ENCODE measurements at places on chromosomes 12 and 14.
A peak's percentile ranks its signal among the peaks of the same experiment; 100 is the strongest.

DNA sequence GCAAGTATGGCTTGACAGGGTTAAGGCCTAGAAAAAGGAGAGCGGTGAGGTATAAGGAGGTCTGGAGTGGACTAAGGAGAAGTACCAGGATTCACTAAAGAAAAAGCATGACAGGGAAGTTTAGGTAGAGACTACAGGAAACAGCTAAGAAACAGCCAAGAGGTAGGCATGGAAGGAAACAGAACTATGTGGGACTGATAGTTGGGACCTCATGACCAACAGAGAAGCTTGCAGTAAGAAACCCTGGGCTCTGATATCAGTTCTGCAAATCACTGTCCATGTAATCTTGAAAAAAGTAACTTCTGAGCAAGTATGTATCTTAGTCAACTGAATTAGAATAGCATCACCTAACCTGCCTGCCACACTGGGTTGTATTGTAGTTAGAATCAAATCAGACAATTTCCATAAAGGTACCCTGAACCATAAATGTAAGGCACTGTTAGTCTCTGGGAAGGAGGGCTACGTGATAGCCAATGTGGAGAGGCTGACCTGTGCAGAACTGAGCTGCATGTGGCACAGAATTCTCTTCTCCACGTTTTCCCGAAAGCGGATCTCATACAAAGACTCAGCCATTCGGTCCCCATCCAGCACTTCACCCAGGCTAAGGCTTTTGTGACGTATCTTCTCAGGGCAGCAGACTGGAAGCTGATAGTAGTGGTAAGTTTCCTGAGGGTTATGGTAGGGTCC lies 912 bp downstream of the TM9SF1 start:
- no peak for DNase-seq

DNA sequence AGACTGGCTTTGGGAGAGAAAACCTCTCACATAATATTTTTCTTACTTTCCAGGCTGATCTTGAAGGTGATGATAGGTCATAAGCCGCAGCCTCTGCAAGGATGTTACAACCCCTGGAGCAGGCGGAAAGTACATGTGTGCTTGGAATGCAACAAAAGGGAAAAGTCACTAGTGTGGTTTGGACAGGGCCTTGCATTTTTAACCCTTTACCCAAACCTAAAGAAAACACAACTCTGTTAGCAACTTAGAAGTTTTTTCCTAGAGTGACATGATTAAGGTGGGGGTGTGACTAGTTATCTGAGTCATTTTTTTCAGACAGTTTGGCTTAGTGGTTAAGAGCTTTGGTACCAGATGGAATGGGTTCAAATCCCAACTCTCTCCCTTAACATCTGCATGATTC lies 97.0 kb downstream of the TMEM30B start:
- peak; percentile 100 for DNase-seq

DNA sequence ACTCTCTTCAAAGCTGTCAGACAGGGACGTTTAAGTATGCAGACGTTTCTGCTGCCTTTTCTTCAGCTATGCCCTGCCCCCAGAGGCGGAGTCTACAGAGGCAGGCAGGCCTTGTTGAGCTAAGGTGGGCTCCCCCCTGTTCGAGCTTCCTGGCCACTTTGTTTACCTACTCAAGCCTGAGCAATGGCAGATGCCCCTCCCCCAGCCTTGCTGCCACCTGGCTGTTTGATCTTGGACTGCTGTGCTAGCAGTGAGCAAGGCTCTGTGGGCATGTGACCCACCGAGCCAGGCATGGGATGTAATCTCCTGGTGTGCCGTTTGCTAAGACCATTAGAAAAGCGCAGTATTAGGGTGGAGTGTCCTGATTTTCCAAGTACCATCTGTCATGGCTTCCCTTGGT lies 900.4 kb upstream of the MDGA2 start:
- DNase-seq: no peak

- DNase-seq: no peak
Measured at GRCh38 chr12:77388445-77389265, 323.3 kb upstream of the E2F7 start.

- peak; percentile 90 for DNase-seq
Measured at GRCh38 chr14:99127651-99128167, 144.3 kb downstream of the BCL11B start.

- no peak for DNase-seq
Measured at GRCh38 chr14:58978343-58978742, 210.1 kb upstream of the DAAM1 start.

DNA sequence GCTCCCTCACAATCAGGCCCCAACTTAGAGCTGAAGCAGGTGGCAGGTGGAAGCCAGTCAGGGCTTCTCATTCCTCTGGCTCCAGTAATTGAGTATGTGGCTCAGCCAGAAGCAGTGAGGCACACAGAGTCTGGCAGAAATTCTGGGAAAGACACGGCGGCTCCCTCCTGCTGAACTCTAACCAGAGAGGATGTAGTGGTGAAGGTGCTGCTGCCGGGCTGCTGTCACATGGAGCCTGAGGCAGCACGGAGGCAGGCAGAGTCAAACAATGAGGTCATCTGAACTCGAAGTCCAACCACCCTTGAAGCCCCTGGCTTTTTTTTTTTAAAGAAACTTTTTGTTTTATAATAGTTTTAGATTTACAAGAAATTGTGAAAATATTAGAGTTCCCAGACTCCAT lies 33.4 kb upstream of the SMOC1 start:
- no peak for DNase-seq

GRCh38 chr14:65373671-65374039 lies 38.9 kb upstream of the FUT8 start:
- DNase-seq: no peak

GRCh38 chr14:83133981-83134645 lies 1600.5 kb upstream of the SEL1L start:
- DNase-seq: no peak

GRCh38 chr12:90953956-90954421 lies 987 bp downstream of the CCER1 start:
- DNase-seq: no peak

GRCh38 chr12:20475542-20475941 lies 107.2 kb downstream of the PDE3A start:
- DNase-seq: no peak

DNA sequence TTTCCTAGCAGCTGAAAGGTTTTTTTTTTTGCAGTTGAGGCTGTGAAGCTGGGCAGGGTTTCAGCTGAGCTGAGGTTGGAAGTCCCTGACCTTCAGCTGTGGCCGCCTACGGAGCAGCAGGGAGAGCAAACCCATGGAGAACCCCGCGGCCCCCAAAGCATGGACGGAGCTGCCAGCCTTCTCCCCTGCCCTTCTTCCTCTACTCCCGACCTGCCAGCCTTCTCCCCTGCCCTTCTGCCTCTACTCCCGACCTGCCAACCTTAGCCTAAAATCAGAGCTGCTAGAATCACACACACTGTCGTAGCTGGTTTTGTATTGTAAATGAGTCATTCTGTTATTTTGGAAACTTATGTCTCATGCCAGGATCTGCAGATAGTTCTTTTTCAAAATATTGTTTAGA lies 74.6 kb downstream of the PPP2R5C start:
- DNase-seq: no peak

DNA sequence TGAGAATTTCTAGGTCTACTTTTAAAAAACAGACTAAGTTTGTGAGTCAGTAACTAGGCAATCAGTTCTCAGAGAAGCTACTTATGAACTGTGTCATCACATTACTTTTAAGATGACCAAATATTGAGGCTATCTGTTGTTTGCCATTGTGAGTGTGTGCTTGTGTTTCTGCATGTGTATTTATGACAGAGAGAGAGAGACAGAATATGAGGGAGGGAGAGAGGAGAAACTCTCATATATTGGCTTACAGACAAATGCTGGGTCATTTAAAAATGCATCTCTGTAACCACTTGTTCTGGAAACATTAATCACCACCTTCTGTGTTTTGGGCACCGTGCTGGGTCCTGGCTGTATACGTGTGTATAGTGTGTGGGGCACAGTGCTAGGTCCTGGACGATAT lies 161.5 kb upstream of the FRMD6 start:
- peak; percentile 66 for DNase-seq

GRCh38 chr12:108690542-108691174 lies 40.7 kb downstream of the CORO1C start:
- DNase-seq: no peak

DNA sequence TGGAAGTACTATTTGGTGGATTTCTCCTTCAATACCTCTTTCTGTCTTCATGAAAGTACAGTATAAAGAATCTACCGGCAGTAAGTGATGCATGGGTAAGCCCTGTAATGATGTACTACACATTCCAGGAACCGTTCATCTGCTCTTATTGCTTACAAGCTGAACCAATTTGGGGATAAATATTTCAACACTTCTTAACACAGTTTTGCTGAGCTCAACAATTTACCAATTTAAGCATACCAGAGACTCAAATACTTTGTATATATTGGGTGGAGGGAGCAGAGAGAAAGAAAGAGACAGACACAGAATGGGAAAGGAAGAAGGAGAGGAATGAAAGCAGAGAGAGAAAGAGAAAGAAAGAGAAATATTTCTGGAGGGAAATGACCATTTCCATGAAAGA lies 821.1 kb upstream of the FLRT2 start:
- DNase-seq: no peak

GRCh38 chr12:6167327-6168280 lies 32.6 kb upstream of the CD9 start:
- peak; percentile 96 for DNase-seq

- peak; percentile 89 for DNase-seq
Measured at GRCh38 chr12:12891080-12891880, at the start of gene GPRC5A. Gene GPRC5A, plus strand, starts transcription at chr12:12891562. Its CDS starts 16,688 bp downstream, at chr12:12908250.

- DNase-seq: peak; percentile 9
Measured at GRCh38 chr12:57549909-57550640, at the start of gene KIF5A. Gene KIF5A, plus strand, starts transcription at chr12:57550044. Its CDS starts 228 bp downstream, at chr12:57550272.

- DNase-seq: no peak
Measured at GRCh38 chr12:108120863-108121165, 8.3 kb upstream of the WSCD2 start.

- DNase-seq: no peak
Measured at GRCh38 chr12:18681818-18682217, 56.0 kb downstream of the PLCZ1 start.

- DNase-seq: no peak
Measured at GRCh38 chr12:90690120-90690519, 264.9 kb downstream of the CCER1 start.

GRCh38 chr12:5827591-5827990 lies 117.5 kb downstream of the ANO2 start:
- DNase-seq: no peak

DNA sequence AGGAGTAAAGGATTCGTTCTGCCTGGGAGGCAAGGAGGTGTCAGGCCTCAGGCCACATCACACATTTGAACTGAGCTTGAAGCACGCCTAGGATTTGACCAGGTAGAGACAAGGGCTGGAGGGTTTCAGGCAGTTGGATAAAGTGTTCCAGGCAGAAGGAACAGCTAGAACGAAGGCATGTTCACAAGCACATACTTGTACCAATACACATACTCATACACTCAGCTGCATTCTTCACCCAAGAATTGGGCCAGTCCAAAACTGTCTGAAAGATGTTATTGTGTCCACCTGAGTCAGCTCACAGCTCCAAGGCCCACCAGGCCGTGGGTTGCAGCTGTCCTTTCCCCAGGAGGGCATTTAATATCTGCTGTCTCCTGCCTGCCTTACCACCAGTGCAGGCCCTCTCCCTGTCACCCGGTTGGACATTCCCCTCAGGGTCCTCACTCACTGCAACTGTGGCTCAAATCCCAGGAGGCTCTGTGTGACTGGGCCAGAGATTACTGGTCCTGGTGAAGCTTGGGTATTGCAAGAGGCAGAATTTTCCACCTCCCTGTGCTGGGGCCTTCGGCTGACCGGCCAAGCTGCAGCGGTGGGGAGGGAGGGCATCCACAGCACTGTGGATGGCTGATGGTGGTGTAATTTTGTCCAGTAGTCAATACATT lies 12.8 kb upstream of the AQP2 start:
- DNase-seq: no peak

DNA sequence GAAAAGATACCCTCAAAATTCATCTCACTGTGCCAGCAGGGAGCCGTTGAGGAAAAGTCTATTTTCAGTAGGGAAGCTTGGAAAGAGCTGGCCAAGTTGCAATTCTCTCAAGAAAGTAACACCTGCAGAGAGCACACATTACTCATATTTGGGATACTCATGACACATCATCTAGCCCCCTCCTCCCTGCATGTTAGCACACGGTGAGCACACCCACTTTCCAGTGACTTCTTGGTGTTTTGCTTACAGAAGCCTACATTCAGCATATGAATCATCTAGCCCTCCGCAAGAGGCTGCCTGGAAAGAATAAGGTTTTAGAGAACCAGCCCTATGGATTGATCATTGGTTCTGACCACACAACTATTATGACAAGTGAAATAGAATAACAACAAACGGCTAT lies 124.5 kb downstream of the PTPRO start:
- DNase-seq: no peak

- no peak for DNase-seq
Measured at GRCh38 chr12:95203487-95204030, 13.7 kb downstream of the FGD6 start.

GRCh38 chr14:100056431-100056830 lies 8.8 kb upstream of the EVL start:
- DNase-seq: no peak

DNA sequence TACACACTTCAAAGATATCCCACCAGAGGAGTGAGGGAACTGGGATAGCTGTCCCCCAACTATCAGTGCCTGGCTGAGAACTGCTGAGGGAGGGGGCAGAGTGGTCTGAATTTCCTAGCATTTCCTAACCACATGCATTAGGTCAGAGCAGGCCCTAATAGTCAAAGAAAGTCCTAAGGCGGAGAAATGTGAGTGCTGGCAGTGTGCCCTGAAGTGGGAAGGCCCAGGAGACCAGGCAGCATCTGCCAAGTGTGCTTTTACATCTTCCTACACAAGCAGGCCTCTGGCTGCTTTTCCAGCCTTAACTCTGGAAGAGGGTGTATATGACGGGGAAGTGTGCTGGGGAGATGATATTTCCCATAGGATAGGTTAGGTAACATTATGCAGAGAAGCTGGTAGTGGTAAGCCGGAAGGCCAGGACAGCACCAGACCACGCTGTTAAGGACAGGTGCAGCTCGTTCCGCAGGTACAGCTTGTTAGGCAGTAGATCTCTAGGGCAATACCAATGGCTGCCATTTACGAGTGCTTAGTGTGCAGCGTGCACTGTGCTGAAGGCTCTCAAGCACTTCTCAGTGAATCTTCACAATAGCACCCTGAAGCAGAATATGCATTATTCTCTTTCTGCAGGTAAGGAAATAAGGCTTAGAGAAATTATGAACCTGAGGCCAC lies 9.1 kb upstream of the CCDC198 start:
- peak; percentile 48 for DNase-seq

DNA sequence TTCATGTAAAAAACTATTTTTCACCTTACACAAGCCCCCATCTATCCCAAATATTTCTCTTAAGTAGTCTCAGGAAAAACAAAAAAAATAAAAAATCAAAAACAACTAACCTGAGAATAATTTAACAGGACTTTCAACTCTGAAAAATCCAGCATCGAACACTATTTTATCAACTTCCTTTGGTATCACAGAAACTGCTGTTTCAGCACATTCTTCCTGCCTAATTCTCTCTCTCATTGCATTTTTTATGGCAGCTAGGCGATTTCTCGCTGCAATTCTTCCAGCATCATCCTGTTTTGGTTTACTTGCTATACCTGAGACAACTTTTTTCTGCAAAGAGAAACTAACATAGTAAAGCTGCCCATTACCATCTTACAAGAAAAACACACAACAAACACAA lies 29.4 kb downstream of the LGALS3 start:
- no peak for DNase-seq
